Cerebellar cortex (tissue), 1 donor: ENCODE measurements at places on chromosomes 7 and 10.
A peak's percentile ranks its signal among the peaks of the same experiment; 100 is the strongest.

- no peak for DNase-seq
These were observed 28.9 kb downstream of the ADAP1 start for GRCh38 chr7:925601-926000.

- no peak for DNase-seq
These were observed 6.6 kb downstream of the PGAM2 start for GRCh38 chr7:44058759-44059218.

GRCh38 chr10:124601016-124601415 lies 139.4 kb downstream of the LHPP start:
- DNase-seq, result no peak

- DNase-seq, result peak; percentile 68
These were observed 2.4 kb downstream of the ADCK2 start for GRCh38 chr7:140674899-140675701.

DNA sequence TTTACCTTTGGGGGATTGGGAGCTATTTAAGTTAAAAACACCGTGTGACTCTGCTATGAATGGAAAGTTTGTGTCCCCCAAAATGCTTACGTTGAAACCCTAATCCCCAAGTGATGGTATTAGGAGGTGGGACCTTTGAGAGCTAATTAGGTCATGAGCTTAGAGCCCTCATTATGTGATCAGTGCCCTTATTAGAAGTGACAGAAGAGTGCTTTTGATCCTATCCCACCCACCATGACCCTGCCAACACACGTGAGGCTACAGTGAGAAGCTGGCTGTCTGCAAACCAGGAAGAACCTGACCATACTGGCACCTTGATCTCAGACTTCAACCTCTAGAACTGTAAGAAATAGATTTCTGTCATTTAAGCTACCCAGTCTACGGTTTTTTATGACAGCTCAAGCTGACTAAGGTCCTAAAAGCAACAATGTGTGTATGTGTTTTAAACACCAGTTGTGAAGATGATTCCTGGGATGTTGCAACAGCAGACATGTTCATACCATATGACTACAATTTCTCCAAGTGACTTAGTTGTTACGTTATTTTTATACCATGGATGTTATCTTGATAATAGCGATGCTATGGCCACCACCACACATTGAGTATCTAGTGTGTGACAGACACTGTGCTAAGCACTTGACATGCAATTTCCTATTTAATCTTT lies 124.4 kb downstream of the PIP4K2A start:
- DNase-seq, result no peak

DNA sequence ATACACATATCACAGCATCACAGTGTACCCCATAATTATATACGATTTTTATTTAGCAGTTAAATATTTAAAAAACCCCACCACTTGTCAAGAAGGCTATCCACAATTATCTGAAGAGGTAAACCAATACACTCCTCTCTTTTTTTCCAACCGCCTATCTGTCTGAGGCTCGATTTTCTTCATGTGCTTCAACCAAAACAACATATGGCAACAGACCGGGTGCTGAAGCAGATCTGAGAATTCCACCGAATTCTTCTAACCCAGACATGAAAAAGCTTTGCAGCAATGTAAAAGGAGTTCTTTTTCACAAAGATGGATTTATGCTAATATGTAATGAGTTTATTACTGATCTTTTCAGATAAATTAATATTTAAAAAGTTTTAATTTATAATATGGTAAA lies 132.4 kb upstream of the RHEB start:
- DNase-seq, result peak; percentile 35
